ENCODE measurements at places on chromosomes 12 and 14. TPM values are rescaled to one million over a fixed set of nuclear protein-coding genes. Genes with fewer than 3 reads are reported as not detected.

GRCh38 chr14:80055667-80056496 lies 155.4 kb downstream of the DIO2 start:
- peak; percentile 47 for DNase-seq

- DNase-seq, result peak; percentile 22
Observed at GRCh38 chr12:76878099-76878898, 520 bp downstream of the CSRP2 start.

Gene GPR65
- 0.07 TPM for total RNA-seq

Gene TMX1
- 42.4 TPM for total RNA-seq

- DNase-seq, result no peak
Observed at GRCh38 chr12:26595806-26596205, 237.2 kb downstream of the ITPR2 start.

Measured in endothelial cell of umbilical vein (primary cell).